ENCODE measurements at places on chromosomes 2 and 18. TPM values are rescaled to one million over a fixed set of nuclear protein-coding genes. Genes with fewer than 3 reads are reported as not detected.

Gene SPP2
- total RNA-seq, result not detected

Gene SERPINB12
- not detected for total RNA-seq

Gene DRC1
- not detected for total RNA-seq

Gene KCNS3
- total RNA-seq, result 30.3 TPM

Gene LONRF2
- total RNA-seq, result 17.4 TPM

Gene DSC1
- 0.41 TPM for total RNA-seq

Gene DSG4
- not detected for total RNA-seq

GRCh38 chr18:13412017-13412416, 193.5 kb downstream of the LDLRAD4 start:
- H3K27ac ChIP-seq, result no peak overlapping the region
- H3K4me3 ChIP-seq, result no peak overlapping the region
- DNase-seq, result no peak
- peaks cover 16% of the 10 kb centered on the region for H3K4me1 ChIP-seq
- H3K36me3 ChIP-seq, result no peaks in the 10 kb centered on the region
- no peaks in the 10 kb centered on the region for H3K27me3 ChIP-seq

DNA sequence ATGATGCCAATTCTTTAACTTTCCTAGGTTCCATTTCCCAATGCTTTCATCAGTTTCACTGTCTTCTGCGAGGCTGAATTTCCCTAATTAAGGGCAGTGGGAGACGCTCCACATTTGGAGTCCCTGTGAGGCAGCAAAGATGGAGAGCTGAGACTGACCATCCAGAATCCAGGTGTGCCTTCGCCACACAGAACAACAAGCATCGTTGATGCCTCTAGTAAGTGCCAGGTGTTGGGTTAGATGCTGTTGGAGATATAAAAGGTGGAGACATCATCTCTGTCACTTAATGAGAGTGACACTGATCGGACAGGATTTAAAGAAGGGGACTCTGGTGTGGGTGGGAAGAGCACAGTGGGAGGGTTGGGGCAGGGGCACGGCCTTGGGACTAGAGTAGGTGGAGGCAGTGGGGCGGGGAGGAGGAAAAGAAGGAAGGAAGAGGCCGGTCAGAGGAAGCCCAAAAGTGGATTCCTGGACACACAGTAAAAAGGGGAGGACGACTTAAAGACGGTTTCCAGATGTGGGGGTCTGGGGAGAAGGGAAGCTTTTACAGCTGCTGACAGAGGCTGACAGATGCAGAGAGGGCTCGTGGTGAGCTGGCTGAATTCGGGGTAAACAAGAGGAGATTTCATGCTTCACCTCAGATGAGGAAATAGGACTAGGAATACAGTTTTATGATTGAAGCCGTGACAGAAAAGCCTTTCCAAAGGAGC, 113.0 kb downstream of the BCL2 start:
- peak overlapping the region; percentile 80 for H3K27ac ChIP-seq
- no peaks in the 10 kb centered on the region for H3K36me3 ChIP-seq
- H3K4me3 ChIP-seq, result no peak overlapping the region

GRCh38 chr2:196390243-196391148, 219.1 kb upstream of the STK17B start:
- no peak overlapping the region for H3K27ac ChIP-seq
- no peaks in the 10 kb centered on the region for H3K4me1 ChIP-seq
- DNase-seq, result no peak
- no peak overlapping the region for H3K4me3 ChIP-seq

DNA sequence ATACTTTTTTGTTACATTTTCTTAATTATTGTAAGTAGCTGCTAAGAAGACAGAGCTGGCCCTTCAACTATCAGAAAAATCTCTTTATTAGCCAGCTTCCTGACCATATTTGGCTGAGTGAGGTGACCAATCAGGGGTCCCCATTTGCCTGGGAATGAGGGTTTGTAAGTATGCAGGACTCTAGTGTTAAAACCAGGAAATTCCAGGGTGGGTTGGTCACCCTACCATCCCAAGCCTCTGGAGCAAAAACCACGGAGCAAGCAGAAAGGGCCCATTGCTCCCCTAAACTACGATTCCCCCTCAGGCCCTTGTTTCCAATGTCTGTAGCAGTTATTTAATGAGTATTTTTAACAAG, 165.6 kb upstream of the NCKAP5 start:
- H3K36me3 ChIP-seq, result no peaks in the 10 kb centered on the region
- no peak overlapping the region for H3K4me3 ChIP-seq
- H3K27ac ChIP-seq, result no peak overlapping the region

GRCh38 chr2:196277002-196277401, 105.6 kb upstream of the STK17B start:
- no peaks in the 10 kb centered on the region for H3K36me3 ChIP-seq
- H3K4me3 ChIP-seq, result no peak overlapping the region
- H3K27ac ChIP-seq, result no peak overlapping the region
- peaks cover 29% of the 10 kb centered on the region for H3K4me1 ChIP-seq

- H3K27me3 ChIP-seq, result no peaks in the 10 kb centered on the region
- H3K4me3 ChIP-seq, result no peak overlapping the region
- H3K27ac ChIP-seq, result no peak overlapping the region
- H3K36me3 ChIP-seq, result no peaks in the 10 kb centered on the region
- H3K4me1 ChIP-seq, result no peaks in the 10 kb centered on the region
Observed at GRCh38 chr18:57942493-57942892, 101.5 kb upstream of the NEDD4L start.

DNA sequence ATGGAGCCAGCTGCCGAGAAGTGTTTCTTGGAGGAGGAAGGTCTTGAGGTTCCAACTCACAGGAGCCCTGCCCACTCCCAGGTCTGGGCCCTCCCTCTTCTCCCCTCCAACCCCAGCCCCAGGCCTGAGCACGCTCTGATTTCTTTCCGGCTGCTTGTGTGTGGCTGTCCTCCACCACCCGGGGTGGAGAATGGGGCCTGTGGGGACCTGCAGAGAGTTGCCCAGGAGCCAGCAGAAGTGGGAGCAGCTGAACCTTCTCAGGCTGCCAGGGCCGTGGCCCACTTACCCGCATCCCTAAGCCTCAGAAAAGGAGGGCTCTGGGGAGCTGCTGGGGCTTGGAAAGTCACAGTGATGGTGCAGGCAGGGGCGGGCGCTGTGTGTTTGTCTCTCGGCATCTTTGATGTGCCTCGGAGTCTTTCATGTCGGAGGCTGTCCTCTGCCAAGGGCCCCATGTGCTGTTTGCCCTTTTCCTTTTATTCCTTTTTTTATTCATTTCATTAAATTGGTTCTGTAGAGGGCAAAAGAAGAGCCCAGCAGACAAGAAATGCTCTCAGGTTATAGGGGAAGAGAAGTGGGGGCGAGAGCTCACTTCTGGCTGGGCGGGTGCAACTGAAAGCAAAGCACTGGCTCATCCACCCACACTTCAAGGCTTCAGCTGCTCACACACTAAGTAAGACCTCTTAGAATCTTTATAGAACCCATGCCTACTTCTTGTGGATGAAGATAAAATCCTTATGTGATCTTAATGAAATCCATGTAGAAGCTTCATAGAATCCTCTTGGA, 52.5 kb downstream of the SDC1 start:
- H3K36me3 ChIP-seq, result no peaks in the 10 kb centered on the region
- H3K4me3 ChIP-seq, result no peak overlapping the region
- no peak for DNase-seq
- no peaks in the 10 kb centered on the region for H3K27me3 ChIP-seq

Data from thoracic aorta (tissue), 2 donors.